ENCODE measurements at places on chromosomes 3 and 15. TPM values are rescaled to one million over a fixed set of nuclear protein-coding genes. Genes with fewer than 3 reads are reported as not detected.

Gene IL17RE
- total RNA-seq: 0.14 TPM

Gene TRPM1
- total RNA-seq: not detected

Gene TPRG1
- 0.43 TPM for total RNA-seq

Gene COPB2
- total RNA-seq: 444 TPM

Gene RTP3
- not detected for total RNA-seq

Gene ATP13A5
- total RNA-seq: not detected

Gene THRB
- total RNA-seq: 1.4 TPM

Gene MESP2
- 0.57 TPM for total RNA-seq

Gene EFHB
- total RNA-seq: 0.28 TPM

Gene SEMA5B
- not detected for total RNA-seq

Gene ZNF35
- 9.5 TPM for total RNA-seq

Gene PPARG
- 16.2 TPM for total RNA-seq

Gene SH3GL3
- total RNA-seq: 0.18 TPM

Gene ST8SIA2
- not detected for total RNA-seq

Gene ARPP19
- 57.3 TPM for total RNA-seq

Gene LACTB
- total RNA-seq: 23.2 TPM

Gene CP
- 1.1 TPM for total RNA-seq

Gene SLC33A1
- 31.0 TPM for total RNA-seq

Gene LRRC49
- total RNA-seq: 12.9 TPM

Gene NRROS
- total RNA-seq: 0.46 TPM

Gene WNT7A
- under 0.01 TPM for total RNA-seq

Gene SERINC4
- total RNA-seq: 0.09 TPM

Gene KLHL6
- under 0.01 TPM for total RNA-seq

Gene GOLGA8J
- not detected for total RNA-seq

Gene NEK10
- total RNA-seq: 15.8 TPM

Gene SEMA6D
- 22.9 TPM for total RNA-seq

Gene C3orf85
- not detected for total RNA-seq

Gene CATSPER2
- 0.37 TPM for total RNA-seq

Gene HSPBAP1
- total RNA-seq: 7.2 TPM

Gene GDPGP1
- total RNA-seq: 7.2 TPM

Gene PLA2G4D
- not detected for total RNA-seq

Gene PLCD1
- 19.4 TPM for total RNA-seq

Gene SEMA3B
- 31.8 TPM for total RNA-seq

Gene CHP1
- total RNA-seq: 85.9 TPM

Gene LRRC3B
- not detected for total RNA-seq

Gene PLA2G4E
- total RNA-seq: not detected

Gene DHX30
- total RNA-seq: 41.2 TPM

Gene RNU5B-1
- not detected for total RNA-seq

Data from smooth muscle cell of bladder (primary cell).